ENCODE measurements at places on chromosomes 1 and 21.

DNA sequence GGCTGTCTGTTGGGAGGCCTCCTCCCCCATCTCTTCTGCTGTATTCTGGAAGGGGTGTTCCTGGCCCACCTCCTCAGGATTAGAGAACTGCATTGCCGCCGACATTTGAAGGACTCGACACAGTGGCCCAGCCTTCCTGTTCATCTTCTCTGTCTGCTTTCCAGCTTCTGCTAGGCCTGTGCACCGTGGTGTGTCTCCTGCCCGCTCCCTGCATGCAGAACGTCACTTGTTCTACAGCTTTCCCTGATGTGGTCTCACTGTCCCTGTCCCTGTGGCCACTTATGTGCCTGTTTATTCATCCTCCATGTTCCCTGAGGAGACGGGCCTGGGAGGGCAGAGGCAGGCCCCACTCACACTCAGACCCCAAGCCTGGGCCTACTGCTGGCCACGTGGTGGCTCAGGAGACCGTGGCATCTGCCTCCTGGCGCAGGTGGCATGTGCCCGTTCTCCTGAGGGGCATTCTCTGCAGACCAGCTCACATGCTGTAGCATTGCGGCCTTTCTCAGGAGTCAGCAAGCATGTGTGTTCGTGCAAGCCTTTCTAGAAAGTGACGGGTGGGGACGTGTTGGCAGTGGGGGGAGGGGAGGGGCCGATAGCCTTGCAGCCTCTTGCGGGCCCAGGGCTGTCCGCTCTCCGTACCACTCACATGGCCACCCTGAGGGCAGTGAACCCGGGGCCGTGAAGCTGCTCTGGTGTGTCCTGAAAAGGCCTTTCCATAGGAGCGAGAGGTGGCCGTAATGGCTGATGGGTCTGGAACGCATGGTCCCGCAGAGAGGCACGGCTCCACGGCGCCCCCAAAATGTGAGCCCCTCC is 35.9 kb downstream of the POFUT2 start:
- H3K36me3 ChIP-seq = 0 out of 2 replicates have a peak, but pooled peaks cover 3% of the 10 kb centered on the region
- peaks cover 17% of the 10 kb centered on the region for H3K4me1 ChIP-seq
- no peak overlapping the region for H3K4me3 ChIP-seq
- H3K27me3 ChIP-seq = peaks cover 3% of the 10 kb centered on the region

- H3K27me3 ChIP-seq = no peaks in the 10 kb centered on the region
- no peak overlapping the region for H3K4me3 ChIP-seq
- H3K27ac ChIP-seq = no peak overlapping the region
- peaks cover 42% of the 10 kb centered on the region for H3K4me1 ChIP-seq
- peaks cover 15% of the 10 kb centered on the region for H3K36me3 ChIP-seq
Measured at GRCh38 chr1:193221651-193222050, 35.2 kb upstream of the B3GALT2 start.

GRCh38 chr1:2950926-2951305 is 70.4 kb upstream of the ACTRT2 start:
- no peak for DNase-seq
- peaks cover 45% of the 10 kb centered on the region for H3K36me3 ChIP-seq
- no peaks in the 10 kb centered on the region for H3K4me1 ChIP-seq
- H3K27ac ChIP-seq = no peak overlapping the region
- H3K4me3 ChIP-seq = no peak overlapping the region

- no peaks in the 10 kb centered on the region for H3K27me3 ChIP-seq
- peak overlapping the region; percentile 95 for H3K4me3 ChIP-seq
- peak overlapping the region; percentile 75 for H3K27ac ChIP-seq
- no peak for DNase-seq
Measured at GRCh38 chr1:92299477-92300150, 755 bp downstream of the RPAP2 start.

DNA sequence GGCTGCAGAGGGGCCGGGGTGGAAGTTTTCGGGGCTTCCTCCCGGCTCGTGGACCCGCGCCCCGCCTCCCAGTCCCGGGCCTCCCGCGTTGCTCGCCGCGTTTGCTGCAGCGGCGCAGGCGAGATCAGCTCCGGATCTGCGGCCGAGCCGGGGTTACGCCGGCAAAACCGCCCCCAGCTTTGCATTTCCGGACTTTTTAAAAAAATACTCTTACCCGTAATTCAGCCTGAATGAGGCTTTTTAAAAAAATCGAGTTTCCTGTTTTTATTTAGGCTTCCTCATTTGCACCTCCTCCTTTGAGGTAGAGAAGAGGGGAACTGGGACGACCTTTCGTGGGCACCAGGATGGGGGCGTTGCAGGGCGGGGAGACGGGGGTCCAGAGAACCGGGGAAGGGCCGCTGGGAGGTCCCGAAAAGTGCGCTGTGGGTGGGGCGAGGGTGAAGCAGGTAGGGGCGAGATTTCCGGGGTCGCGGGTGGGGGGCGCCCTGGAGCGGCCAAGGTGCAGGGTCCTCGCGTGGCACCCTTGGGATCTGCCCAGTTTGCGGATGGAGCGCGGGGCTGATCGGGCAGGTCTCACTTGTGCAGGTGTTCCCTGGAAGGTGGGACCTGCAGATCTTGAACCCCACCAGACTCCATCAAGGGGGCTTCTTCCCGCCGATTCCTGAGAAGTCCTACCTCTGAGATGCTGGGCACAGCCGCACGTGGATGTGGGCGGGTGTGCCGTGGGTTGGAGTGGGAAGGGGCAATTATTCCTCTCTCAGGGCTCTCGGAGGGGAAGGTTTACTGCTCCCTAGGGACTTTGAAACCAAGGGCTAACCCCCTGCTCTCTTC is 1.1 kb downstream of the PIK3CD start:
- DNase-seq = peak; percentile 31
- H3K27me3 ChIP-seq = peaks cover 58% of the 10 kb centered on the region
- no peaks in the 10 kb centered on the region for H3K36me3 ChIP-seq
- no peak overlapping the region for H3K27ac ChIP-seq

DNA sequence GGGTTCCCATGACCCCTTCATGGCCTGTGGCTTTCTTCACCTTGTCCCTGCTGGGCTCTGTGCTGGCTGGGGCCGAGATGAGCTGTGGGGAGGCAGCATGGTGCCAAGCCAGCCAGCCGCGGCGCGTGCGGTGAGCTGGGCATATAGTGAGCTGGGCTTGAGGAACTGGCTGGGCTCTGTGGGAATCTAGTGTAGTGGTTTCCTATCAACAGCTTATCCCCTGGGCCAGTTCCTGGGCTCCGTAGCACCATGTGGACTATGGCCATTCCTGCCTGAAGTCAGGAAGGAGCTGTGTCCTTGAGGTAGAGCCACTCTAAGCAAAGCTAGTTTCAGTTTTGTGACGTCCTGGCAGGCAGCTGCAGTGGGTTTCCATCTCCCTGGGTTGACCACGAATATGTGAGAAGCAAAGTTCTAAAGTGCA is 1.8 kb downstream of the NCMAP start:
- H3K36me3 ChIP-seq = no peaks in the 10 kb centered on the region
- no peak for DNase-seq
- no peak overlapping the region for H3K27ac ChIP-seq
- peaks cover 37% of the 10 kb centered on the region for H3K27me3 ChIP-seq
- peaks cover 21% of the 10 kb centered on the region for H3K4me1 ChIP-seq

- no peak for DNase-seq
- peaks cover 15% of the 10 kb centered on the region for H3K36me3 ChIP-seq
- H3K4me3 ChIP-seq = no peak overlapping the region
- H3K27ac ChIP-seq = no peak overlapping the region
- peaks cover 70% of the 10 kb centered on the region for H3K4me1 ChIP-seq
Measured at GRCh38 chr1:65213271-65214023, 65.4 kb downstream of the AK4 start.

GRCh38 chr1:194374649-194375048 is 1188.2 kb upstream of the B3GALT2 start:
- H3K27ac ChIP-seq = no peak overlapping the region
- 0 out of 2 replicates have a peak, but pooled peaks cover under 1% of the 10 kb centered on the region for H3K4me1 ChIP-seq
- H3K36me3 ChIP-seq = no peaks in the 10 kb centered on the region
- H3K27me3 ChIP-seq = no peaks in the 10 kb centered on the region

DNA sequence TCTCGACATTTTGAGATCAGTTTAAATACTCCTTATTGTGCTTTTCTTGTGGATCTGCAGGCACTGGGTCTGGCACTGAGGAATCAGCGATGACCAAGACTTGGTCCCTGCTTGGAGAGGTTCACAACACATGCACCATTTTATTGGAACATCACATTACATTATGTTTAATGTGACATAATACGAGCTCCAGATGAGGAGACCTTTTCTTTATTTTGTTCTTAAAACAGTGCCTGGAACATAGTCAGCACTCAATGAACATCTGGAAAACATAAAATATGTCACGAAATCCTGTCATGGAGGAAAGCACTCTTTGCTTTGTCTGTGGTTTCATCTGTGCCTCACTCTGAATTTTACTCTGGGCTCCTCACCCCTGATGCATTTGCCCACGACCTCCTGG is 110.7 kb downstream of the ST6GALNAC3 start:
- H3K4me3 ChIP-seq = no peak overlapping the region
- peaks cover 7% of the 10 kb centered on the region for H3K36me3 ChIP-seq
- H3K27ac ChIP-seq = no peak overlapping the region
- peaks cover 18% of the 10 kb centered on the region for H3K4me1 ChIP-seq
- no peaks in the 10 kb centered on the region for H3K27me3 ChIP-seq

DNA sequence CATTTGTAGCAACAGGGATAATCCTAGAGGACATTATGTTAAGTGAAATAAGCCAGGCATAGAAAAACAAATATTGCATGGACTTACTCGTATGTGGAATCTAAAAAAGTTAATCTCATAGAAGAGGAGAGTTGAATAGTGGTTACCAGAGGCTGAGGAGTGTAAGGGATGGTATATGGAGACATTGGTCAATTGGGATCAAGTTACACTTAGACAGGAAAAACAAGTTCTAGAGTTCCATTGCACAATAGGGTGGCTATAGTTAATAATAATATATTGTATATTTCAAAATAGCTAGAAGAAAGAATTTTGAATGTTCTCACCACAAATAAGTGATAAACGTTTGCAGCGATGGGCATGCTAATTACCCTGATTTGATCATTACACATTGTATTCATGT is 354.6 kb downstream of the SEC16B start:
- H3K4me3 ChIP-seq = no peak overlapping the region
- H3K27me3 ChIP-seq = no peaks in the 10 kb centered on the region
- H3K4me1 ChIP-seq = peaks cover 9% of the 10 kb centered on the region
- no peak overlapping the region for H3K27ac ChIP-seq

DNA sequence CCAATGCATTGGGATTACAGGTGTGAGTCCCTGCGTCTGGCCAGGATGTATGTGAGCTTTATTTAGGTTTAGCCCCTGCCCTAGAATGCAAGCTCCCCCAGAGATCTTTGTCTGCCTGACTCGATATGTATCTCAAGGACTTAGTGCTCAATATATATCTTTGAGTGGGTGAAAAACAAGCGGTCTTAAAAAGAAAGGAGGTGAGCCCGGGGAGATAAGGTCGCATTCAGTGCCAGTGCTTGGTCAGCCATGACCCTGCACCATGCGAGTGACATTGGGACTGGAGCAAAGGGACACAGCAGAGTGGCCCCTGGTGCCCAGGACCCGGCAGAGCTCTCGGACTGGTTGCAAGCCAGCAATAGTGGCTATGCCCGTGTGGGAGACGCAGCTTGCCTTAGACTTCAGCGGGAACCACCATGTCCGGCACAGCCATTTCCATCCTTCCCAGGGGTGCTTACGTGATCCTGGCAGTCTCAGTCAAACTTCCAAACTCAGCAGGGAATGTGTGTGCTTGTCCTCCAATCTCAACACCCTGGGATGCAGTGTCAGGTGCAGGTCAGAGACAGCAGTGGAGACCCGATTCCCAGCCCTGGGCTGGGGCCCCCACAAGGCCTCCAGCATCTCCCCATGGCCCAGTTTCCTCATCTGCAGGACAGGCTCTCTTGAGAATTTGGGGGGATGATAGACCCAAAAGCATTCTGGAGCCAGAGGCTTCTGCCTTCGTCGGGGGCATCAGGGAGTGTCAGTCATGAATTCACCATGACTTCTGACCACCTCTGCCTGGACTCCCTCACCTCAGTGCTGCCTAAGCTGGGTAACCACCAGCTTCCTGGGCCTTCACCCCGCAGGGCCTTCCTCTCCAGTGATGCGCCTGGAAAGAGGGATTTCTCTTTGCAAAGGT is 1.8 kb downstream of the MX2 start:
- peaks cover 18% of the 10 kb centered on the region for H3K4me1 ChIP-seq
- no peak for DNase-seq
- no peak overlapping the region for H3K4me3 ChIP-seq
- no peaks in the 10 kb centered on the region for H3K36me3 ChIP-seq
- H3K27me3 ChIP-seq = no peaks in the 10 kb centered on the region

DNA sequence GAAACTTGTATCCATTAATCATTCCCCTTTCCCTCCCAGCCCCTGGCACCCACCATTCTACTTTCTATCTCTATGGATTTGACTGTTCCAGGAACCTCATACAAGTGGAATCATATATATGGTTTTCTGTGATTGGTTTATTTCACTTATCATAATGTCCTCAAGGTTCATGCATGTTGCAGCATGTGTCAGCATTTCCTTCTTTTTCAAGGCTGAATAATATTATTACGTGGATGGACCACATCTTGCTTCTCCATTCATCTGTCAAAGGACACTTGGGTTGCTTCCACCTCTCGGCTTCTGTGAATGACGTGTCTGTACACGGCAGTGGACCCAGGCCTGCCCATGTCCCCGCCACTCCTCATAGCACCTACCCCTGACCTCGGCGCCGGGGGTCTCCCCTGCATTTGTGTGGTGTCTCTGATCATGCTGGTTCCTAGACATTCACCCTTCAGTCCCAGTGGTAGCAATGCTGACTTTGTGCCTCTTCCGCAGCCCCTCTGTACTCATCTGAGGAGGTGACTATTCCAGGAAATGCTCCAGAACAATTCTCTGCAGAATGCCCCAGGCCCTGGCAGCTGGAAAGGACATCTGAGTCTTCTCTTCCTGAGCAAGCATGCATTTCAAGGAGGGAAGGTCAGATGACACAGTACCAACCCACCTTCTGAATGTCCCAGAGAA is 136.9 kb downstream of the PSMG1 start:
- no peaks in the 10 kb centered on the region for H3K27me3 ChIP-seq
- peaks cover 12% of the 10 kb centered on the region for H3K4me1 ChIP-seq
- no peaks in the 10 kb centered on the region for H3K36me3 ChIP-seq
- H3K4me3 ChIP-seq = no peak overlapping the region
- no peak overlapping the region for H3K27ac ChIP-seq

GRCh38 chr1:26094076-26094669 is 17.5 kb upstream of the PDIK1L start:
- H3K36me3 ChIP-seq = no peaks in the 10 kb centered on the region
- H3K4me3 ChIP-seq = 0 out of 2 replicates have a peak overlapping the region, but pooled peaks have one; percentile 25
- no peak for DNase-seq

- no peak overlapping the region for H3K4me3 ChIP-seq
- H3K27ac ChIP-seq = no peak overlapping the region
- no peak for DNase-seq
- H3K36me3 ChIP-seq = no peaks in the 10 kb centered on the region
- peaks cover 28% of the 10 kb centered on the region for H3K4me1 ChIP-seq
Measured at GRCh38 chr1:36778740-36779139, 255.6 kb downstream of the GRIK3 start.

DNA sequence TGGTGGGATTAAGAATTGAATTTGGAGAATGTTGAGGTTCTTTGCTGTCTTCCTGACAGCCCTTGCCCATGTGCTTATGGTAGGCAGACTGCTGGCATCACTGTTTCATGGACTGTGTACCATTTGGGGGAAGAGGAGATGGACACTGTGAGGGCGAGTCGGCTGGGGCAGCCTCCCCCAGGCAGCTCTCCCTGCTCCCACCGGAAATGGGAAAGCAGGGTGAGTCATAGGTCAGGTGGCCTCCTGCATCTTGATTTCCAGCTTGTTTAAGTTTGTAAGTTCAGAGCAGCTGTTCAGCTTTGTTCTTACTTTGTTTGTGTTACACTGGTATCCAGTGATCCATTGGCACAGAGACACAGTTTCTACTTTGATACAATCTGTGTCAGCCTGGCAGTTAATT is 87.2 kb upstream of the CNIH3 start:
- no peak overlapping the region for H3K4me3 ChIP-seq
- no peak for DNase-seq
- H3K4me1 ChIP-seq = peaks cover 11% of the 10 kb centered on the region

All from WTC11 (cell line).